Foreskin keratinocyte (primary cell): ENCODE measurements at places on chromosomes 1 and 21. TPM values are rescaled to one million over a fixed set of nuclear protein-coding genes. Genes with fewer than 3 reads are reported as not detected.

GRCh38 chr1:225979421-225979820, 19.7 kb downstream of the SDE2 start:
- no peak for DNase-seq

Gene APOBEC4
- not detected in 2 replicates for total RNA-seq

Gene RAB7B
- 18.6 and 18.7 TPM in 2 replicates for total RNA-seq

DNA sequence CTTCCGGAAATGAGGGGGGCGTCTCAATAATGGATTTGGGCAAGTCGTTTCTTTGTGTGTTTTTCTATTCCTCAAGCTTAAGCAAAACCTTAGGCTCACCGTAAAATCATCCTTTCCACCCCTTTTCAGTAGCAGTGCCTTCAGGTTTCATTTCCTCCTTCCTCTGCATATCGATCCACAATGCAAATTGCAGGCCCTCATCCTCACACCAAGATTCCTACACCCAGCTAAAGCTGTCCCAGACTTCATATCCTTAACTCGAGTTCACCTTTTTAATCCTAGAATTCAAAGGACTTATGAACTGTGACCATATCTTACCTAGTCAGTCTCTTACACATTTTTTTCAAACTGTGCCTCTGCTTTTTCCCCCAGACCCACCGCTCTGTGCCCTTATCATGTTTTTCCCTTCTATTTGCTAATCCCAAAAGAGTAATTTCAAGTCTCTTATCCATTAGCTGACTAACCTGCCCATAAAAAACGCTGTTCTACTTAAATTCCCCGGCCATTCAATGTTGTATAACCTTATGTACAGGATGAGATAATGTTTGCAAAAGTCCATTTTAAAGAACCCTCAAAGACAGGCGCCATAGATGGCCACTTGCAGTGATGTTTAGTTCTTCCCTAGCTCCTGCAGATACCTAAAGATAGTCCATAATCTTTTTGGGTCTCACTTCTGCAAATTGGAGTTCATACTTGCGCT, 1.5 kb downstream of the AKIRIN1 start:
- no peak for DNase-seq

Gene ITGB2
- 6.4 and 6.5 TPM in 2 replicates for total RNA-seq

GRCh38 chr1:62643283-62643682, 44.9 kb downstream of the DOCK7 start:
- DNase-seq: no peak

Gene CNR2
- not detected in 2 replicates for total RNA-seq

DNA sequence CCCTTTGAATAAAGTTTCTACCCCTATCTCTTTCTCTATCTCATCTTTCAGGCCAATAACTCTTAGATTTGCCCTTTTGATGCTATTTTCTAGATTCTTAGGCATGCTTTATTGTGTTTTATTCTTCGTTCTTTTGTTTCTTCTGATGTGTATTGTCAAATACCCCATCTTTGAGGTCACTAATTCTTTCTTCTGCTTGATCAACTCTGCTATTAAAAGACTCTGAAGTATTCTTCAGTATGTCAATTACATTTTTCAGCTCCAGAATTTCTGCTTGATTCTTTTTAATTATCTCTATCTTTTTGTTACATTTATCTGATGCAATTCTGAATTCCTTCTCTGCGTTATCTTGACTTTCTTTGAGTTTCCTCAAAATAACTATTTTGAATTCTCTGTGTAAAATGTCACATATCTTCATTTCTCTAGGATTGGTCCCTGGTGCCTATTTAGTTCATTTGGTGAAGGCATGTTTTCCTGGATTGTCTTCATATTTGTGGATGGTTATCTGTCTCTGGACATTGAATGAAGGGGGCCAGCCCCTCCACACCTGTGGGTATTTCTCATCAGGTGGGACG, 11.2 kb upstream of the CYP2J2 start:
- DNase-seq: no peak

DNA sequence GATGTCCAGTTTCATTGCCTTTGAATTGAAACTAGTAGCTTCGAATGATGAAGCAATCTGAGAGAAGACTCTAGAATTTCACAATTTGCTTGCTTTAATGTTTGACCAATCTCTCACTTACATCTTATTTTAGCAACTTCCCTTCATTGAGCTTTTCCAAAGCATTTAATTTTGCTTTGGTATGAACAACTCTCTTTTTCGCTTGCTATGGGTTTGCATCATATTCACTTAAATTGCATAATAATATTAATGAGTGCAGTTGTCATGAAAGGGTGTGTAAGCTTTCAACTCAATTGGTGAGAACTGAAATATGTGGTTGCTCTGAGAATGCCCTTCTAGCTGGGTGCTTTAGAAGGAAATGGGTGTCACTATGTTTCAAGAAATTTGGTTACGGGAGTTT, 309.2 kb downstream of the HLX start:
- no peak for DNase-seq

GRCh38 chr1:173329726-173330125, 122.6 kb upstream of the TNFSF4 start:
- no peak for DNase-seq

Gene CRNN
- not detected in 2 replicates for total RNA-seq

DNA sequence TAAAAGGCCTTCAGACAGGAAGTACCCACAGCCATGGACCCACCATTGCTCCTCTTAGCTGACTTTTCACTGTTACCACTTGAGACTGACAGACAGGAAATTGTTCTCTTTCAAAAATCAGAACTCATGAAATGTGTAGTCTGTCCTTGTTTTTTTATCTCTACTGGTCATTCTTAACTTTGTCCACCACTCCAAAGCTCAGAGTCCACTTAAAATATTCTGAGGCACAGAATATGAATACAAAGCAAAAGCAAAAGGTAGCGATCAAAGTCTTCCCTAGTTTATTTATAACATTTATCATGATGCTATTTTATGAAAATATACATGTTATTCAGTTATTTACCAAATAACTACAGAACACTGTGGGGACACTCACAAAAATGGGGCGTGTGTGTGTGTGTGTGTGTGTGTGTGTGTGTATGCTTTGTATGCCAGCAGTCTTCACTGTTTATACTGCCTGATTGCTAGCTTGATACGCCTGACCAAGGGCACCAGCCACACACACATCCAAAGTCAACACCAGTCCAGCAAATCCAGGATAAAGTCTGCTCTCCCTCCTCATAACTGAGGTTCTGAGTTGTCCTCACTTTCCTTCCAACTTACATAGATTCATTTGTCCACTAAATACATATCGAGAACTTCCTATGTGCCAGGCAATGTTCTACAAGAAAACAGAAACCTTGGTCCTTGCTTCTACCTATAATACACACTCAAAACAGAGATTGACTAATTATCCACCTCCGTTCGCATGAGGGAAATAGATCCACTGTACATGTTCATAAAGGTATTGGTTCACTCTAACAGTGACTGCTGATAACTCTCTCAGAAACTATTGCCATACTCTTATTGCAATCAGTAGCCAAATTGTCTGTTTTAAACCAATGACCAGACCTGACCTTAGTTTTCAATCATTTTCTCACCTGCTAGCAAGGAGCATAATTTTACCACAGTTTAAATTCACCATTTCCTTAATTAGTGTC, 79.4 kb downstream of the ERICH3 start:
- no peak for DNase-seq

DNA sequence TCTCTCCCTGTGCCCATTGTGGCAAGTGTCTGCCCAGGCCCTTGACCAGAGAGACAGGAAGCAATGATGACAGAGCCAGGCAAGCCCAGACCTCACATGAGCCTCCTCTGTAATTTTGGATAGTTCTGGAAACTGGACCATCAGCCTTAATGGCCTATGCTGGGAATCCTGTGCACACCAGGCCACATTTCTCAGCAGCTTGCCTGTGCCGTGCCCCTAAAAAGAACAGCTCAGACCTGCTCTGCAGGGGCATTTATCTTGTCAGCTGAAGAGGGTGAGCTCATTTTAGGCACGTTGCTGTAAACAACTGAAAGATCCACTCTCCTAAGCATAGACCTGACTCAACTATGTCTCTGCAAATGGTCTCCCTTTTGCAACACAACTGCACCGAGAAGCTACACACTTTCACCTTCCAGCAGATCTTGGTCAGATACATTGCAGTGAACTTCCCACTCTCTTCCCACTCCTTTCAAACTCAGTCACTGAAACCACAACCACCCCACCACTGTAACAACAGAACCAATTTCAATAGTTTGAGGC, 53.5 kb upstream of the BACH1 start:
- no peak for DNase-seq

GRCh38 chr1:227058321-227058751, 118.2 kb downstream of the COQ8A start:
- DNase-seq: peak; percentile 83

DNA sequence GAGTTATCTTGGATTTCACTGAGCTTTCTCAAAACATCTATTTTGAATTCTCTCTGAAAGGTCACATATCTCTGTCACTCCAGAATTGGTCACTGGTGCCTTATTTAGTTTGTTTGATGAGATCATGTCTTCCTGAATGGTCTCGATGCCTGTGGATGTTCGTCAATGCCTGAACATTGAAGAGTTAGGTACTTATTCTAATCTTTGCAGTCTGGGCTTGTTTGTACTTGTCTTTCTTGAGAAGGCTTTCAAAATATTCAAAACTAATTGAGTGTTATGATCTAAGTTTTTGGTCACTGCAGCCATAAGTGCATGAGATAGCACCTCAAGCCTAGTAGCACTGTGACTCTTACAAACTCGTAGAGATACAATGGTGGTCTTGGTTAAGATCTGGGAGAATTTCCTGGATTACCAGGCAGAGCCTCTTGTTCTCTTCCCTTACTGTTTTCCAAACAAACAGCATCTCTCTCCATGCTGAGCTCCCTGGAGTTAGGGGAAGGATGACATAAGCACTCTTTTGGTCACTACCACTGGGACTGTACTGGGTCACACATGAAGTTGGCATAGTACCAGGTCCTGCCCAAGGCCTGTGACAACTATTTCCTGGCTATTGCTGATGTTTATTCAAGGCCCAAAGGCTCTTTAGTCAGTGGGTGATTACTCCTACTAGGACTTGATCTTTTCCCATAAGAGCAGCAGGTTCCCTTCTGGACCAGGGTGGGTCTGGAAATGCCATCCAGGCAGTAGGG, 25.6 kb downstream of the SLC22A15 start:
- DNase-seq: peak; percentile 69

Gene PALMD
- total RNA-seq: 0.95 and 1.0 TPM in 2 replicates

- DNase-seq: peak; percentile 13
These were observed 52.7 kb upstream of the GRHL3 start for GRCh38 chr1:24266398-24266941.

DNA sequence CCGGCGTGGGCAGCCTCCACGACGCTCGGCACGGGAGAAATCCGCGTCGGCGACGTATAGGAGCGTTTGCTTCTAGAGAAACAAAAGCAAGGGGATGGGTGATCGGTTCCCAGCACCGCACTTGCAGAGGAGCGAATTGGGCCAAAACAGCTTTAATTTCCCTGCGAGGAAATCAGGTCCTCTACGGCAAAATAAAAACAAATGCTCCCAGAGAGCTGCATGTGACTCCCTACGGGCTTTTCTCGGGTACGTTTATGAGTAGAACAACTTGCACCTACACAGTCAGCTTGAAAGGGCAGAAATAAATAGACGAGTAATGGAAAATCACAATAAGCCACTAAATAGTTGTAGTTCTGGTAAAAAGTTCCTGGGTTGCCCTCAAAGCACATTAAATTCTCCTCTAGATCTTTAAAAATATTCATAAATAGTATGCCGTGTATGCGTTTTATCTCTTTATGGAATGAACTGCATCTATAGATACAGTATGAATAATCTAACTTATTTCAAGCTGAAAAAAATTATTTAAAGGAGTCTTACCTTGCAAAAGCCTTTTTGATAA, 1.2 kb downstream of the NHLH2 start:
- DNase-seq: no peak

DNA sequence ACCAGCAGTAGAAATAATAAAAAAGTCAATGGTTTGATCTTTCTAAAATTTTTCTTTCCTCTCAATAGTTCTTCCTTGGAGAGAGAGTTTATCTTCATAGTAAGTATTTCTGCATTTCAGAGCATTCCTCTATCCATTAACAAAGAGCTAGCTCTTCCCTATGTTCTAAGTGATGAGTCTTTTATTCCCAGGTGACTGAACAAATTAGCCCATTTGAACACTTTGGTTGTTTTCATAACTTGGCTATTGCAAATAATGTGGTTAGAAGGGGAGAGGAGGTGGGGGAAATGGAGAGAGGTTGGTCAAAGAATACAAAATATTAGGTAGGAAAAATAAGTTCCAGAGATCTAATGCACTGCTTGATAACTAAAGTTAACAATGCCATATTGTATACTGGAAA, 598.9 kb downstream of the KCNT2 start:
- no peak for DNase-seq

Gene MYOC
- total RNA-seq: not detected in 2 replicates

Gene RHD
- total RNA-seq: not detected in 2 replicates

GRCh38 chr1:235646463-235646862, 3.1 kb downstream of the GNG4 start:
- no peak for DNase-seq

DNA sequence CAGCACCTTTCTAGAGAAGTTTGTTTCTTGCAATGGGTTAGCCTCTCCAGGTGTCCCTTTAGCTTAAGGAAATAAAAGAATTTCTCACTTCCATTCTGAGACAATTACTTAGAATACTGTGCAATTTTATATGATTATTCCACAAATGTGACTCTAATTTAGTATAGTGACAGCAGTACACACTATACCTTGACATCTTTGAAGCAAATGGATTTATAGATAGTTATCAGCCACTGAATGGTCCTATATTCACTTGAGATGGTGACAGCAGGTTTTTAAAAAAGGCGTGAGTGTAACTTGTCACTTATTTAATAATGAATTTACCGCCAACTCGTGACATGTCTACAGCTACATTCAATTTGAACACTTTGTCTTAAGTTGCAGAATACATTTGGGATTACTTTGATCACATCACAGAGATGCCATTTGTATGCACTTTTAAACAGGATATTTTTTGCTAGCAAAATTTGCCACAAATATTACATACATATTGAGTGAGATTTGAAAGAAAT, 71.6 kb downstream of the USP25 start:
- DNase-seq: no peak

Gene BSND
- not detected in 2 replicates for total RNA-seq

Gene PBX1
- 2.8 and 3.3 TPM in 2 replicates for total RNA-seq

Gene MANEAL
- 0.39 and 0.41 TPM in 2 replicates for total RNA-seq

Gene LIN28A
- total RNA-seq: not detected in 2 replicates

- DNase-seq: no peak
These were observed 31.7 kb upstream of the COG2 start for GRCh38 chr1:230610589-230610988.

DNA sequence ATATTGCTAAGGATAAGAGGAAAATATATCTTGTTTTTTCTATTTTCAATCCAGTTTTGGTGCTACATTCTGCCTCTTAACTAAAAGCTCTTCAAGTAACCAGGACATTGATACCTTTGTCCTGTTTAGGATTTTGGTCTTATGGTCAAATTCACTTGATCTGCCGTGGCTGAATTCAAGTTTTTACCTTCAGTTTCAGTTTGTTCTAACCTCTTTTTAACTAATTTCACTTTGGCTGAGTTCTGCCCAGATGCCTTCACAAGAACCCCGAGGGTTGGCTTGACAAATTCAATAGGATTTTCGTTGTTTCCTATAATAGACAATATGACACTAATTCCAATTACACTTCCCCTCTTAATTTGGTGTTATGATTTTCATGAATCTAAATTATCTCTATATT, 84.5 kb upstream of the C1orf21 start:
- no peak for DNase-seq

Gene ALDH4A1
- total RNA-seq: 26.7 and 33.2 TPM in 2 replicates

GRCh38 chr1:34190692-34191091, 14.0 kb downstream of the C1orf94 start:
- no peak for DNase-seq

Gene SPRR2F
- not detected in 2 replicates for total RNA-seq

- no peak for DNase-seq
These were observed 244.2 kb upstream of the HOOK1 start for GRCh38 chr1:59570524-59570923.

- DNase-seq: no peak
These were observed 39.0 kb upstream of the USH2A start for GRCh38 chr1:216462066-216462775.

Gene UBXN10
- 0.07 and 0.10 TPM in 2 replicates for total RNA-seq
